ENCODE measurements at places on chromosomes 4 and X. TPM values are rescaled to one million over a fixed set of nuclear protein-coding genes. Genes with fewer than 3 reads are reported as not detected.
A peak's percentile ranks its signal among the peaks of the same experiment; 100 is the strongest.

GRCh38 chr4:179097741-179098140 is 1655.5 kb upstream of the AGA start:
- no peaks in the 10 kb centered on the region for H3K27me3 ChIP-seq
- no peak overlapping the region for H3K4me3 ChIP-seq
- peak; percentile 67 for DNase-seq

- peaks cover 34% of the 10 kb centered on the region for H3K27me3 ChIP-seq
- H3K36me3 ChIP-seq = no peaks in the 10 kb centered on the region
- peaks cover 5% of the 10 kb centered on the region for H3K4me1 ChIP-seq
- no peak overlapping the region for H3K4me3 ChIP-seq
- DNase-seq = no peak
These were observed 13.2 kb downstream of the CLNK start for GRCh38 chr4:10671366-10671765.

DNA sequence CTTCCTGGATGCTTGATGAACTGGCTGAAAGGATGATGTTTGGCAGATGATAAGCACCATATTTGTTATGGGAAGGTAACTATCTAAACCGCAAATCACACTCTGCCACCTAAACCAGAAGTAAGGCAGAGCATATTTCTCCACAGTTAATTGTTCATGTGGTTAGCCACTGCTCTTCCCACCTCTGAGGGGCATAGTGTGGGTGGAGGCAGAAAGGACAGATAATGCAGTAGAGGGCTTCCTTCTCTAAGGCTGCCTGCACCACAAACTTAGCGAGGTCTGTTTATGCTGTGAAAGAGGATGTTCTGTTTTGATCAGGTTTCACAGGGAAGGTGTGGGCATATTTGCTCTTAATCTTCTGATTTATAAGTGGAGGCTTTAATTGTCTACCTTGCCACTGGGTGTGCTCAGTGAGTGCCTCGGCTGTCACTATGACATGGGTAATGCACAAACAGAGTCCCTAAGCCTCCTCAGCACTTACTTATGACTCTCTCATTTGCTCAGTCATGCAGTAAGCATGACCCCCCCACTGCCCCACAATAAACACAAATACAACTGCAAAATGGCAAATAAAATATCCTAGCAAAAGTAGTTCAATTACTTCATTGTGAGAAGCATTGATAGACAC is 401.0 kb downstream of the TMA16 start:
- H3K27ac ChIP-seq = no peak overlapping the region
- H3K4me1 ChIP-seq = no peaks in the 10 kb centered on the region
- H3K4me3 ChIP-seq = no peak overlapping the region
- H3K27me3 ChIP-seq = no peaks in the 10 kb centered on the region
- peaks cover 3% of the 10 kb centered on the region for H3K36me3 ChIP-seq

The SPATA4 gene
- total RNA-seq = 0.20 TPM

The IBSP gene
- total RNA-seq = not detected

- H3K27ac ChIP-seq = peak overlapping the region; percentile 70
- no peaks in the 10 kb centered on the region for H3K36me3 ChIP-seq
- peak overlapping the region; percentile 44 for H3K4me3 ChIP-seq
- no peaks in the 10 kb centered on the region for H3K27me3 ChIP-seq
- H3K4me1 ChIP-seq = peaks cover 17% of the 10 kb centered on the region
These were observed 679.9 kb downstream of the RPA4 start for GRCh38 chrX:97563531-97564133.

DNA sequence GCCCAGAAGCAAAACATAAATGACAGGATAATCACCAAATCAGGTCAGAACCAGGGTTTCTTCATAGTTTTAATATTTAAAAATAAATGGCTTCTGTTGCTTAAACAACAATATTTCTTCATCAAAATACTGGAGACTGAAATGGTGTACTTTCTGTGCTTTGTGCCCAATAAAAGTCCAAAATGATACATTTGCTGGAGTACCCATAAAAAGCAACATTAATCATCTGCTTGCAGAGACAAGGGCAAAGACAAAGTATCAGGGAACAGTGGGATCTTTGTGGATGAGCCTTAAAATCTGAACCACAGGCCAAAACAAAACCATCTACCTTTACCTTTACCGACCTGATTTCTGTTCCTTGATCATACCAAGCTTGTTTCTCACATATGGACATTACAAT is 683.9 kb upstream of the ATOH1 start:
- H3K27ac ChIP-seq = peak overlapping the region; percentile 27
- H3K4me1 ChIP-seq = peaks cover 41% of the 10 kb centered on the region
- H3K36me3 ChIP-seq = no peaks in the 10 kb centered on the region
- no peaks in the 10 kb centered on the region for H3K27me3 ChIP-seq
